SW 1271 (cell line): ENCODE measurements at places on chromosomes 11 and 22.

GRCh38 chr11:104279587-104279986, 115.6 kb upstream of the PDGFD start:
- no peak for DNase-seq

DNA sequence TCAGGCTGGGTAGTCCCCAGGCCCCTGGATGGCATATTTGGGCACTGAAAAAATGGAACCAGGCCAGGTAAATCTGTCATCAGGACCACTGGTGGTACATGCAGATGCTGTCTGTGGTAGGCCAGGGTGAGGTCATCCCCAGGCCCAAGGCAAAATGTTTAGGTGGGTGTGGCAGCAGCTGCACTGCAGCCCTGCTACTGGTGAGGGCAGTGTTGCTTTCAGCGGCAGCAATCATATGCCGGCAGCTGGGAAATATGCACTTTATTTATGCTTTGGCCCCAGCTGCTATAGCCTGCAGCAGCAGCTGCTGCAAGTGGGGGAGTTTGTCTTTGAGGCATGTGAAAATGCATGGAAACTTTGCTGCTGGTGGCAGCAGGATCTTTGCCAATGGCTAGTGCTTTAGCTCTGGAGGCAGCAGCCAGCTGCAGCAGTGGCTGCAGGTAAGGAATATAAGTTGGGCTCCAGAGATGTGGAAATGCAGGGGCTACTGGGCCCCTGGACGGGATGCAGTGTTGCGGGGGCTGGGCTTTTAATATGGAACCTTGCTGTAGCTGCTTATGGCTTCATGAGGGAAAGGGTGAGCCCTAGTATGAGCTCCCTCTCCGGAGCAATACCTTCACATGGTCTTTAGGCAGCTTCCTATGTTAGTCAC, 365.7 kb upstream of the CADM1 start:
- no peak for DNase-seq

- no peak for DNase-seq
Measured at GRCh38 chr11:131889146-131889577, 518.7 kb downstream of the NTM start.

DNA sequence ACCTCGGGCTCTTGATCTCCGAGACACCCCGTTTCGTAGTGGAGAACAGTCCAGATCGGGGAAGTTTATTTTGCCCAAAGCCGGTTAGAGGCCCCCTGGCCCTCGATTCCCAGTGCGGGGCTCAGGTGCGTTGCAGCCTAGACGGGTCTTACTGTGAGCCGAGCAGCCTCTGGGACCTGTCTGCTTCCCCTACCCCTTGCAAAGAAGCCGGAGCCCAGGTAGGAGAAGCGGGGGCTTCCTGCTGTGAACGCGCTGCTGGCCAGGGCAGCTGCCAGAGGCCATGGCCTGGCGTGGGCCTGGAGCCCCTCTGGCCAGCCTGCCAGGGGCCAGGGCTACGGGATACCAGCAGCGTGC, 621 bp downstream of the TSPO start:
- DNase-seq = no peak

GRCh38 chr11:130218501-130219070, 59.0 kb downstream of the ST14 start:
- no peak for DNase-seq

- no peak for DNase-seq
Measured at GRCh38 chr11:67301313-67301921, 1.9 kb upstream of the SSH3 start.

DNA sequence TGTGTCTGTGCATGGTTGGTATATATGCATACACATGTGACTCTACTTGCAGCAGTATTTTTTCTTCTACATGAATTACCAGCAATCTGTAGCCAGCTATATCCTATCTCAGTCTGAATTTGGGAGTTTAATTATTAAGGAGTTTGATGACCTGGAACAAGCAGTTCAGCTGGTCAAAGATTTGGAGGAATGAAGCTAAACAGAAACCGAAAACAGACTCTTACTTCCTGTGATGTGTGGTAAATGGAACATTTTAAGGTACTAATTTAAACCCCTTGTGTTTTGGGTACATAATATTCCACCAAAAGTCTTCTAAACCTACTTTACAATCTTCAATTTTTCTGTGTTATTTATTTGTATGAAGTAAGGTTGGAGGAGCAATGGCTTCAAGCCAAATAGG, 124.4 kb upstream of the PGR start:
- no peak for DNase-seq

DNA sequence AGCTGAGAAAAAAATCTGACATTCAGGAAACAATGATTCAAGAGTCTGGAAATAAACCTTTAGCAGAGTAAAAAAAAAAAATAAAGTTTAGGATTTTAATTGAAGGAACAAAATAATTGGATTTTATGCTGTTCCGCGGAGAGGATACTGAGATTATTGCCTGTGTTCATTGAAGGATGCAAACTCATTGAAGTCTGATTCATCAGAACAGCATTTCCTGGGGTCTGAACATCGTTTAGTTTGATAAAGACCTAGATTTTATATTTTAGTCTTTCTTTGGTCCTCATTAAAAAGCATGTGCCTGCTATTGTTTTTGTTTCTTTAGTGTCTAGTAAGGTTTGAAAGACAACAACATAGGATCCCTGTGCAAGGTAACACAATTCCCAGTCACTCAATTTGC, 4.5 kb downstream of the TLCD5 start:
- DNase-seq = no peak

DNA sequence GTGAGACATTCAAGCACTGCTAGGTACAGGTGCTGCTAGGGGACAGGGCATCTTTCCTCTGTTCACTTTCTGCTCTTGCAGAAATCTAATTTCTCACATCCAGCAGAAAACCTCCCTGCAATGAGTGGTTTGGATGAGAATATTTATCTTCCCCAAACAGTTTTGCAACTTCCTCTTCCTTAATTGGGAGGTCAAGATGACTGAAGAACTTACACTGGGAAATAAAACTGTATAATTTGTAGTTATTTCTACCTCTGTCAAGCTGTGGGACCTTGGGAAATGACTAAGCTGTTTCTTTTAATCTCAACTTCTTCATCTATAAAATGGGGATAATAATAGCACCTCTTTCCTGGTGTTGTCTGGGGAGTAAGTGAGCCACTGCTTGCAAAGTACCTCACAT, 69.8 kb downstream of the PRR5L start:
- DNase-seq = no peak

GRCh38 chr11:39570526-39570925, 1888.9 kb downstream of the LRRC4C start:
- DNase-seq = no peak

DNA sequence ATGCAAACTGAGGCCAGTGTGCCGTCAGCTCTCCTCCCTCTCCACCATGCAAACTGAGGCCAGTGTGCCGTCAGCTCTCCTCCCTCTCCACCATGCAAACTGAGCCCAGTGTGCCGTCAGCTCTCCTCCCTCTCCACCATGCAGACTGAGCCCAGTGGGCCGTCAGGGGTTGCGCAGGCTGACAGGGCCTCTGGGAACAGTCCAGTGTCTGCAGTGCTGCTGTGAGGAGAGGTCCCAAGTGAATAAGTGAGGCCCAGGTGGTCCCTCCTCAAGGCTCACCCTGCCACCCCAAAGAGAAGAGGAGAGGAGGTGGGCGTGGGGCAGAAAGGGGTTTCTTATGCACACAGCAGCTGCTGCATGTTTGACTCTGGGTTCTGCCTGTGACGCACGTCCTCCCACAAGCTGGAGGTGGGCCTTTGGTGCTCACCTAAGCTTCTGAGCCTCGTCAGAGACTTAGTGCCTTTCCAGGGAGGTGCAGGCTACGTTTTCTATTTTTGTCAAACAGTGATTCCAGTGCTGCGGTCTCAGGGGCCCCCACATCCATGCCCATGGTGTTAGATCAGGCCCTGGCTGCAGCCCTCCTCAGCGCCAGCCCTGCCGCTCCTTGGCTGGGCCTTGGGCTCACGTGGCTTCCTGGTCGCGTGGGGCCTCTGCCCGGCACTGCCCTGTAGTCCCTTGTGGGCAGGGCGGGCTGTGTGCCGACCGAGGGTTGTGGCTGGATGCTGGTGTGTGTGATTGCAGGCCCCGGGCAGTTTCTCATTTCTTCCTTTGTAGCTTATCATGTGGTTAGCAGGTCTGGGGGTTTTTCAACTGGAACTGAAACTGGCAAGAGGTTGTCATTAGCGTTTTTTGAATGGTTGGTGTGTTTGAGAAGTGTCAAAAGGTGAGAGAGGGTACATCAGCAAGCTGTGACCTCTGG, 7.1 kb downstream of the TPCN2 start:
- no peak for DNase-seq

DNA sequence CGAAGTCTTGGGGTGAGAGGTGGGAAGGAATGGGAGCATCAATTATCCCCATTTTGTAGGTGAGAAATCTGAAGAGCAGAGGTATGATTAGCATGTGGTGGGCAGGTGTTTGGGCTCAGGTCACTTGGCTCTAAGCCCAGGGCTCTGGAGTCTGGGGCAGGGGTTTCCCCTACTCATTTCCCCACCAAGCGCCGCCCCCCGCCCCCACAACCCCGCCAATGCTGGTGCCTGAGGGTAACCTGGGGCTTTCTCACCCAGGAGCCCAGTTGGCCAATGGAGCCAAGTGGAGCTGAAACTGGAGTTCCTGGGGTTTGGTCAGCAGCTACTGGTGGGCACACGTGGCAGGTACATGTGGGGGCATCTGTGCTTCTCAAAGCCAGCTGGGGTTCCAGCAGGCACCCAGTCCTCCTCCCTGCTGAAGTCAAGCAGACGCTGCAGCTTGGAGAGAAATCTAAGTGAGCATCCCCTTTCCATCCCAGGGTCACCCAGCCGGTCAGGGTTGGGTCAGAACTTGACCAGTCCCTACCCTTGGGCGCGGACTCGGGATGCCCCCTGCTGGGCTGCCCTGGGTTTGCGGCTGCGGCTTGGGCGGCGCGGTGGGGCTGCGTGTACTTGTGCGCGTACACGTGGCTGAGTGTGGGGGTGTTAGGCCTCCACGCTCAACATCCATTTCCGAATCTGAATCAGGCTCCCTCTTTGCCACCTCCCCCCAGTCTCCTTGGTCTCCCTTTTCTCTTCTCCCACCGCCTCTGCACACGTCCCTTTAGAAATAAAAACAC, 1.7 kb upstream of the CHRM1 start:
- DNase-seq = no peak

GRCh38 chr22:17946662-17947367, 77.5 kb downstream of the MICAL3 start:
- DNase-seq = no peak

DNA sequence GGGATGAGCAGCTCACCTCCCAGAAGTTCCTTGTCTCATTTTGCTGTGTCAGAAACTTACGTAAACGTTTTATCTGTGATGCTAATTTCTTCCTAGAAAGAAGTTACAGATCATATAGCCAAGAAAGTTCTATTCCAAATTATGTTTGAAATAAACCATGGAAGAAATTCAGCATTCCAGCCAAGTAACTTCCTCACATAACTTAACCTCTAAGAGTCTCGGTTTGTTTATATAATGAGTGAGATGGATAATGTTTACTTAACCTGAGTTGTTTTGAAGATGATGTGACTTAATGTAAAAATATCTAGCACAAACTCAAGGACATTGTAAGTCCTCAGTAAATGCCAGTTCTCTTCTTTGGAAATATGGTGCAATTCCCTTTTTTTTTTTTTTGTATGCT, 8.9 kb upstream of the MUC15 start:
- no peak for DNase-seq

DNA sequence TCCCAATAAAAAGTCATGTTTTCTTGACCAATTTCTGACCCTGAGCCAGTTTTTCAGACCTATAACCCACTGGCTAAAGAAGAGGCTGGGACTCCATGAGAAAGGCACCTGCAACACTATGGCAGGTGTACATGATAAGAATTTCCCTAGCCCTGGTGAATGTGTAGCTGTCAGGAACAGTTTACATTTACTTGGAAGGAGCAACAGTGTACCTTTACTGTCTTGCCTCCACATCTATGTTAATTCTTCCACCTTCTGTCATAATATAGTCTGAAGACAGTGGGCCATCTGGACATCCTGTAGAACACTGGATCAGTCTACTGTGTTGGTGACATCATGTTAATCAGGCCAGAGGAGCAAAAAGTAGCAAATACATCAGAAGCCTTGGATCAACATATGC, 72.1 kb upstream of the CD82 start:
- DNase-seq = no peak

DNA sequence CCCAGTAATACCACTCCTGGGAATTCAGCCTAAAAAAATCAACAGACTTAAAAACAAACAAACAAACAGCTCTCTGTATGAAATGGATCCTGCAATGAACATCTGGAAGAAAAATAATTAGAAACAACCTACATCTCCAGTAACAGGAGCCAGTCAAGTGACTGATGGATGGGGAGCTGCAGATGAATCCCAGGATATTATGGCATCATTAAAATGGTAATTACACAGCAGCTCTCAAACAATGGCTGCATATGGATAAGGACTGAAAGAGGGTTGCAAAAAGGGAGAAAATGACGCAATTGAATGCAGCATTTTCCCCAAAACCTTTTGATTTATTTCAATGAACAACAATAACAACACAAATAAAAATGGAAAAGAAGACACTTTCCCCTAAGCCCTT, 4.1 kb downstream of the NPTXR start:
- no peak for DNase-seq

GRCh38 chr11:63851364-63851763, 12.5 kb downstream of the MARK2 start:
- no peak for DNase-seq

DNA sequence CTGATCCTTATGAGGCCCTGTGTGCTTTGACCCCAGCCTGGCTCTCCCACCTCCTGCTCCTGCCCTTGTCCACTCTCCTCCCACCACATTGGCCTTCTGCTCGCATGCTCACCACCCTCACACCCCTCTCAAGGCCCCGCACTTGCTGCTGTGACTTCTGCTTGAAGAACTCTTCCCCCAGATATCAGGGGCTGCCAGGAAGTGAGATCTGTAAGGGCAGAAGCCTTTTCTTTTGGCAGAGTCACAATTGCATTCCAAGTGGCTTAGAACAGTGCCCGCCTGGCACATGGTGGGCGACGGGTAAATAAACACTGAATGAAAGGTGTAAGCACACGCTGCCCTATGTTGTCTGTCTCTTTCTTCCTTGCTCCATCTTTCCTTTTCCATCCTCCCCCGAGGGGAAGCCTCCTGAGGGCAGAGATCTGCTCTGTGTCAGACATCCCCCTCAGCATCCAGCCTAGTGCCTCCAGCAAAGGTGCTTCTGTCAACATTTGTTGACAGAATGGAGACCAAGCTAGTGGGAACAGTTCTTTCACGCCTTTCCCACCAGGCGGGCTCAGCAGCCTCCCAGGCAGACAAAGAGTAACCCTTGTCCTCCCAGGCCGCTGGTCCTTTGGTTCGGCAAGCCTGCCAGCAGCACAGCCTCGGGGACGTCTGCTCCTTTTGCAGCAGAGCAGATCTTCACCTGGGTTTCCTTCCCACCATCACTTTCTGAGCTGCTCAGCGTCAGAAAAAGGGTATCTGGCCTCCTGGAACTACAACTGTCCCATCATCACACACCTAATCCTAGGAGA, 10.0 kb upstream of the PEX26 start:
- no peak for DNase-seq

DNA sequence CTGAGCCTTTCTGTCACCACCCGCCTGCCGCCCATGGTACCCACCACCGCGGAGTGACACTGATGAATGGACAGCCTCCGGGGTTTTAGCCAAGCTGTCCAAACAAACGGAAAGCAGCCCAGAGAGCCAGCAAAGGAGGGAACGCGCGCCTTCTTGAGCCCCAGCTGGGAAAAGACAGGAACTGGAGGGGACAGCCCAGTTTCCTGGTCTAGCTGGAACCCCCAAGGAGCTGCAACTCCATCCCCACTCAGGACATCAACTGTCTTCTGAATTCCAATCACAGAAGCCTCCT, 33.7 kb downstream of the SHISAL1 start:
- DNase-seq = no peak
